ENCODE measurements at places on chromosomes 2 and 18.

DNA sequence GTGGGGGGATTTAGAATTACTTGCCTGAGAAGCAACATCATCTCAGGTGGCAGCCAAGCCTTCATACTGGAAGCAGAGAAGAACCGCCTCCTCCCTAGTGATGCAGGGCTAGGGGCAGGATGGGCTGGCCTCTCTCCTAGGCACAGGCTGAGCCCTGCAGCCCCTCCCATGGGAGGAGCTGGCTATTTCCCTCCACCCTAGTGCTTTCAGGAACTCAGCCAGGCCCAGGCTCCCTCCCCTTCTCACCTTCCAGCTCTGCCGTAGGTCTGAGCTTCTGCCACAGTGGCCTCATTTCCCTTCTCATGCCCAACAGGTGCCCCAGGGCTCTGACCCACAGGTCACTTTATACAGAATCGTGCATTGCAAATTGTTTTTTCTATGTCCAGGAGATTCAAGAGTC lies 31.0 kb downstream of the CENPA start:
- DNase-seq = no peak

GRCh38 chr2:124566518-124566970 lies 541.5 kb downstream of the CNTNAP5 start:
- DNase-seq = peak; percentile 22

- no peak for DNase-seq
Observed at GRCh38 chr2:76579911-76580310, 869.2 kb upstream of the GCFC2 start.

DNA sequence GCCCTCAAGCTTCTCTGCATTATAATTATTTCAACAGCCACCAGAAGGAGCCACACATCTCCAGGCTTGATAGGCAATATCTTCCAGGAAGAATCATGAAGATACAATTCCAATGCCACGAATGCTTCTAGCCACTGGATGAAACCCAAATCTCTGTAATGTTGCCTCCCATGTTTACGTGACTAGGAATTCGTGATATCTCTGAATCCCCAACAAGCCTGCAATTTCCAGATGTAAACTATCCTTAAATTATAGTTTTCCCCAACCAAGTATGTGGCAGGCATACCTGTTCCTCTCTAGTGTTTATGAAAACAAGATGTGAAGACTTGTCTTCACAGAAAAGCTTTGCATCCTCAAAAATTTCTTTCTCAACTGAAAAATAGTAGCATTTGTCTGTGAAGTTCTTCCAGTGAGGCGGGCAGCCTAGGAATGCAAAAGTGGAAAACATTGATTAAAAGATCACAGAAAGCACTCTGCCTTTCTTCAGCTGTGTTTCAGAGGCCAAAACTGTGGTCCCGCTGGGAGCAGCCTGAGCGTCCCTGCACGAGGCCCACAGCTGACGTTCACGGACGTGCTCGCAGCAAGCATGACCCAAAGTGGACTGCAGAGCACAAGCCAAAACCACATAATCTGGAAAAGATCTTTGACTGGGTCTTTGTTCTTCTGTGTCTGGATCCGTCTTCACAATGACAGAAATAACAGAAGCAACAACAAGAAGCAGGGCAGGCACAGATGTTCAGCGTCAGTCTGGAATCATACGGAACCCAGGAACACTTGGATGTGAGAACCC lies 65.1 kb upstream of the THOC1 start:
- no peak for DNase-seq

DNA sequence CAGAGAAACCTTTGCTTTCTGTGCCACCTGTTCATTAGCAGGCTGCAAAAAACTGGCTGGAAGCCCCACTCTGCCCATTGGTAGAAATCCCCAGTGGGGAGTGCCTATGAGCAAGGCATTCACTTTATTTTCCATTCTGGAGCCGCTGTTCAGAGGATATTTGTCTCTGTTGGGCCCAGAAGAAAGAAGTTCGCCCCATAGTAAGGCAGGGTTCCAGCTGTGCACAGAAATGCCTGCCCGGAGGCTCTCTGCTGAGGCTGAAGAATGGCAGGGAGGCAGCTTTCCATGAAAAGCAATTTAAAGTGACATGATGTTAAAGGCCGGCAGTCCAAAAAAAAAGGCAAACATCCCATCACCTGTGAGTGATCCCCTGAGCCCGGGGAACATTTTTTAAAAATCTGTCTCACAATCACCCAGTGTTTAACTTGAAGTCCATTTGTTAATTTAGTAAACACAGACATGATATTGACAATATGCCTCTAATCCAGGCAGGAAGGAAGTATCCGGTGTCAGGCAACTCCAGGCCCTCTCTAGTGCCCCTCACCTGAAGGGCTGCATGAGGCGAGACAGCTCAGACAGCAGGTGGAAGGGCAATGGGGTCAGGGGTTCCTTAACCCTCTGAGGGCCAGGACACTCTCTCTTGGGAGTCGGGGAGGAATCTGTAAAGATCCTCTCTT lies 265.1 kb upstream of the SIX2 start:
- DNase-seq = peak; percentile 88

GRCh38 chr2:182666674-182667314 lies 49.3 kb upstream of the DNAJC10 start:
- peak; percentile 70 for DNase-seq

GRCh38 chr2:206231669-206232286 lies 42.7 kb upstream of the ZDBF2 start:
- no peak for DNase-seq

DNA sequence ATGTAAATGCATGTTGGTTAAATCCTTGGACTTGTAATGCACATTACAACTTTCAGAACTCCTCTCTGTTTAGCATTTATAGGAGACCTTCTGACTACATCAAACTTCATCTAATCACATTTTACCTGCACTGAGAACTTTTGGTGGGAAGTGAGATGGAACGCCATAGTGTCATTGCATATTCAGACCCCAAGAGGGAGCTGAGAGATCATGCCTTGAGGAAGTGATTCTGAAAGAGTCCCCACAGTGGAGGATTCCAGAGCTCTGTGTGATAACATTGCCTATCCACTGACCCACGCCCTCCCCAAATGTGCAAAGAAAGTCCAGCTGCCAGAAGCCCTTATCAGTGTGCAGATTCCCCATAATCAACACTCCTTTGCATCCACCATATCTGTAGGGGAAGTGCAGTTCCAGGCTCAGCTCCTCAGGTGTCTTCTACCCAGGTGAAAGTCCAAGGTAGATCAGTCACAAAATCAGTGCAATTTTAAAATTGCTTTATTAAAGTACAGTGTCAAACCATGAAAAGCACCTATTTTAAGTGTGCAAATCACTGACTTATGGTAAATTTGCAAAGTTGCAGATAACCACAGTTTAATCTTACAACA lies 212.4 kb downstream of the RPIA start:
- no peak for DNase-seq

DNA sequence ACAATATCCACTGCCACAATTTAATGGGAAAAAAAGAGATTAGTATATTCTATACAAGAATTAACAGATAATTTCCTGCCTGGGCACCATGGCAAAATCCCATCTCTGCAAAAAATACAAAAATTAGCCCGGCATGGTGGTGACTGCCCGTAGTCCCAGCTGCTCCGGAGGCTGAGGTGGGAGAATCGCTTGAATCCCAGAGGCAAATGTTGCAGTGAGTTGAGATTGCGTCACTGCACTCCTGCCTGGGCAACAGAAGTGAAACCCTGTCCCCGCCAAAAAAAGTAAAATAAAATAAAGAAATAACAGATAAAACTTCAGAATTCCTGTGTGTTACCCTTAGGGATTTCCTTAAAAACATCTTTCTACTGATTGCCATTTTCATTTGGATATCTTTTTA lies 1194.8 kb upstream of the PIK3C3 start:
- no peak for DNase-seq

DNA sequence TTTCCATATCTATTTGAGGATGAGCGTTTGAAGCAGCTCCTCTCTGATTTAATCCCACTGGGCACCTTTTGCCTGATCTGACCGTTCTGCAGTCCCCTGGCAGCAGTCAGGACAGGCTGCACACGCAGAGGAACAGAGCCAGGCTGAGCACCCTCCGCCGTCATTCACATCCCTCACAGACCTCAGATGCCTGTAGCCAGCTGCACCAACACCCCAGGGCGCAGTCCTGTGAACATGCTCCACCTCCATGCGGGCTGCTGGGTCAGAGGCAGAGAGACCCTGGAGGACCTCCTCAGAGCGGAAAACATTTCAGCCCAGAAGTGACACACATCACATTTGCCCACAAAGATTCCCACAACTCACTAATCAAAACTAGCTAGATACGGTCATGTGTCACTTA lies 146.1 kb downstream of the SEPTIN10 start:
- no peak for DNase-seq

DNA sequence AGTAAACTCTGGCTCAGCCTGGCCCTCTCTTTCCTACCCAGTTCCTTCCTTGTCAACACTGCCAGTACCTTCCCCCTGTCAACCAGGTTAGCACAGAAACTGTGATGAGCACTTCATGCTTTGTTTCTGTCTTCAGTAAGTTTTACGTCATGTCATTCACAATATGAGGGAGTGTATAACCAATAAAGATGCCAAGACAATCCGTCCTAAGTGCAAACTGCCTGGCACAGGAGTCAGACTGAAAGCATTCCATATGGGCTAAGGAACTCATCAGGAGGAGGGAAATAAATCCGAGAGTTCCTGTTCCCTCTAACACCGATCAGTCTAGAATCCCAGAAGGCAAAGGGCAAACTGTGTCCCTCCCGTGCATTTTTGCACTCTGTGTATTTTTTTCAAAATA lies 507.2 kb downstream of the CMPK2 start:
- no peak for DNase-seq

DNA sequence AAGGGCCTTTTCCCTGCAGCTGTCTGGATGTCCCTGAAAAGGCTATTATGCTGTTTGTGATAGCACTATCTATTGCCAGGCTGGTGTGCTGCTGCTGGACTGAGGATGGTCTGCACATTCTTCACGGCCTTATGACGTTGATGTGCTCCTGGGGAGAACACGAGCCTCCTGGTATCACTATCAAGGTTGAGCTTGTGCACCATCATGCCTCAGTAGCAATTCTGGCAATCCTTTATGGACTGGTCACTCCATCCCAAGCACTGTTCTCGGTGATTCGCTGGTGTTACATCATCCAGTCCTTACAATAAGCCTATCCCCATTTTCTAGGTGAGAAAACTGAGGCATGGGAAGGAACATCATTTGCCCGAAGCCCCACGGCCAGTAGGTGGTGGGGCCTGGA lies 18.2 kb upstream of the CCBE1 start:
- no peak for DNase-seq

DNA sequence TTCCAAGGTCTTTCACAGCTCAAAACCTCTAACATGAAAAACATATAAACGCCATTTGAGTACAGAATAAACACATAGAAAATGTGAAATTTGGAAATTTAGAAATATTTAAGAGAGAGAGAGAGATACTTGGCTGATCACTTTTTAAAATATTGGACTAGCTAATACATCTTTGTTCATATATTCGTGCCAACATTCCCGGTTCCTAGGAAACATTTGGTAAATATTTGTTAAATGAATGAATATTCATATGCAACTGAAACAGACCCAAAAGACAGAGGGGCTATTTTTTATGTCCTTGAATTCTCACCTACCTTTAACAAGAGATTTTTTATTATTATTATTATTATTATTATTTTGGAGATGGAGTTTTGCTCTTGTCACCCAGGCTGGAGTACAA lies 8.3 kb upstream of the COLEC12 start:
- DNase-seq = no peak

- no peak for DNase-seq
Observed at GRCh38 chr18:42977982-42978637, 137.4 kb downstream of the RIT2 start.

- DNase-seq = no peak
Observed at GRCh38 chr2:19046986-19047780, 311.2 kb downstream of the OSR1 start.

- no peak for DNase-seq
Observed at GRCh38 chr2:26733413-26733812, 30.7 kb upstream of the SLC35F6 start.

DNA sequence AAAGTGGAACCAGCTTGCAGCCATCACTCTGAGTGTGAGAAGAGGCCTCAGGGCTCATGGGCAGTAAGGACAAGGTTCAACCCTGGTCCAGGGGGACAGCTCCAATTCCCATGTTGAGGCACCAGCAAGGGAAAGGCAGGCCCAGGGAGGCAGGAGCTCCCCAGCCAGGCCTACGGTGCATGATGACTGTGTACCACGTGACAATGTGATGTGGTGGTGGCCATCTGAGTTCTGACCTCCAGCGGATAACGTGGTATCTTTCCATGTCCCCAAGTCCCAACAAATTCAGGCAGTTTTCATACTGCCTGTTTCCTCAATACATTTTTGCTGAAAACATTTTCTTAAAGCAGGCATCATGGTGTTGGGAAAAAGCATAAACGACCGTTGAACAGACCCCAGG lies 36.1 kb upstream of the COL6A3 start:
- DNase-seq = no peak

GRCh38 chr18:21053127-21053526 lies 58.5 kb downstream of the ROCK1 start:
- no peak for DNase-seq

DNA sequence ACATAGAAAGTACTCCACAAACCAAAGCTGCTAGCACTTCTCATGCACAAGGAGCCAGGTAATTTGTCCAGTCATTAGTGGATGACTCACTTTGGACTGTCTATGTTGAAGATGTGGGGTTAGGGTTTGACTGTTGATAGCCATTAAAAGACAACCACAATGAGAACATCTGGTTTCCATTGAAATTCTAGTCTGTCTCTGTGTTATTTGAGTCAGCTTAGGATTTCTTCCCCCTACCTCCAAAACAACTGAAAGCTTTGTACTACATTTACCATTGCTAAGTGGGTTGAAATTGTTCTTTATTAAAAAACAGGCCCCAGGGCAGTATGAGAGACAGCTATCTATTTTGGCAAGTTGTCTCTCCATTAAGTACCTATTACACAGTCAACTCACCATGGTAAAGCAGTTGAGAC lies 50.2 kb upstream of the ANKRD44 start:
- no peak for DNase-seq

- no peak for DNase-seq
Observed at GRCh38 chr2:604385-604784, 72.8 kb downstream of the TMEM18 start.

- DNase-seq = no peak
Observed at GRCh38 chr2:65353046-65353445, 79.4 kb downstream of the SPRED2 start.

- no peak for DNase-seq
Observed at GRCh38 chr18:59377613-59378337, 18.7 kb upstream of the LMAN1 start.

- peak; percentile 68 for DNase-seq
Observed at GRCh38 chr2:226835420-226835795, 446 bp upstream of the RHBDD1 start.
